ENCODE measurements at places on chromosomes 16 and 17.

GRCh38 chr17:63035271-63035670 is 69.2 kb downstream of the TANC2 start:
- DNase-seq, result no peak

DNA sequence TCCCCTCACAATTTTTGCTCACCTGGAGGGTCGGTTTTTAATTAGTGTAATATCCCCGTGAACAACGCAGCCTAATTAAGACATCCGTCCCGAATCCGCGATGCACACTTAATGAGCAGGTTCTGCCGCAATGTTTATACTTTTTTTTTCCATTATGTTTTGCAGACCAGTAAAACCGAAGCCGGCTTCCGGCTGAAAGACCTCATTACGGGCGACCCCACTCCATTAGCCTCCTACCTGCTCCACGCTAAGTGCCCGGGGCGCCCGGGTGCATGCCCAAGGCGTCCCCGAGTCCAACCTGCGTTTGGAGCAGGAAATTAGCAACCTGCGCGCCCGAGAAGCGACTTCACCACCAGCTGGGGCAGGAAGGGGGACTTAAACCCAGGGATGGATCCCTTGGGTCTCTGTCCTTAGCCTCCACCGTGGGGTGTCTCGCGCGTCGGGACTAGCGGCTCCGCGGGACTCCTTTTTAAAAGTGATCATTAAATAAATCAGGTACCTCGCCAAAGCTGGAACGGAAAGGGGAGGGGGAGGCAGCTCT is 1.7 kb downstream of the RBFOX3 start:
- DNase-seq, result no peak

GRCh38 chr17:62679866-62680377 is 52.5 kb downstream of the MRC2 start:
- DNase-seq, result no peak

- no peak for DNase-seq
Measured at GRCh38 chr17:1506649-1507267, 9.7 kb downstream of the INPP5K start.

GRCh38 chr17:62781356-62781755 is 26.8 kb downstream of the MARCHF10 start:
- no peak for DNase-seq

- no peak for DNase-seq
Measured at GRCh38 chr17:360092-360750, 7.6 kb upstream of the RPH3AL start.

DNA sequence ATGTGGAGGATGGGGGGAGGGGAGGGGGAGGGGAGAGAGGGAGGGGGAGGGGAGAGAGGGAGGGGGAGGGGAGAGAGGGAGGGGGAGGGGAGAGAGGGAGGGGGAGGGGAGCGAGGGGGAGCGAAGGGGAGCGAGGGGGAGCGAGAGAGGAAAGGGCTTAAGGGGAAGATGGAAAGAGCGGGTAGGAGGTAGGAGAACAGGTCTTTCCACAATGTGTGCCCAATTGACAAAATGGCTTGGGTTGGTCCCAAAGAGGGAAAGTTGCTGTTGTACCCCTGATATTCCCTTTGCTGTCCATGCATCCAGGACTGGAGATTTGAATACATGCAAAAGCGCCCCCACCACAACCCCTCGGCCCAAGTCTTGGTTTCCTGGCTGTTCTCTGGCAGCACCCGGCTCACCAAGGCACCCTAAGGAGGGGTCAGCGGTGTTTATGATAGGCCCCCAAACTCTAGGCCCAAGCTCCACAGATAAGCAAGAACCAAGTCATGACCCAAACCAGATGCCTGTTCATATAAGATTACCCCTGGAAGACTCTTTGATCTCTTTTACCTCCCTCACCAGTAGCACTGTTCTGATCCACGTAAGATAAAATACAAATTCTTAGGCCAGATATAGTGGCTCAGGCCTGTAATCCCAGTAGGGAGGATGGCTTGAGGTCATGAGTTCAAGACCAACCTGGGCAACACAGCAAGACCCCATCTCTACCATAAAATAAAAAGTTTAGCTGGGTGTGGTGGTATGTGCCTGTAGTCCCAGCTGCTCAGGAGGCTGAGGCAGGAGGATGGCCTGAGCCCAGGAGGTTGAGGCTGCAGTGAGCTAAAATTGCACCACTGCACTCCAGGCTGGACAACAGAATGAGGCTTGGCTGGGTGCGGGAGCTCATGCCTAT is 119.6 kb downstream of the ZFHX3 start:
- DNase-seq, result no peak

DNA sequence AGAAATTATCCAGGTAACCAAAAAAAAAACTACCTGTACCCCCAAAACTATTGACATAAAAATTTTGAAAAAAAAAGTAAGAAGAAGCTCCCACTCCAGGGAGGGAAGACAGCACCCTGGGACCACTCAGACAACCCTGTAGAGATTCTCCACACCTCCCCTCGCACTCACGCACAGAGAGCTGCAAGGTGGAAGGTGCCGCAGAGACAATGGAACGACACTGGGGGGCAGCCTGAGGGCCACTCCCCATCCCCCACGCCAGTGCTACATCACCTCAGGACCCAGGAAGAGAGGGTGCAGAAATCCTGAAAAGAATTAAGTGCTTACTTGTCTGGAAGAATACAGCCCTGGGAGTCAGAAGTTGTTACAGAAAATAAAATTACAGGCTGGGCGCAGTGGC is 5.2 kb upstream of the CD79B start:
- DNase-seq, result no peak

- no peak for DNase-seq
Measured at GRCh38 chr16:12195296-12195695, 218.8 kb downstream of the SNX29 start.

GRCh38 chr17:64025732-64026294 is 5.4 kb upstream of the ICAM2 start:
- DNase-seq, result peak; percentile 39

GRCh38 chr16:28604186-28604565 is 5.7 kb downstream of the SULT1A1 start:
- DNase-seq, result no peak

- DNase-seq, result no peak
Measured at GRCh38 chr17:20095336-20096080, 86.3 kb downstream of the SPECC1 start.

GRCh38 chr16:80477838-80478237 is 63.0 kb upstream of the DYNLRB2 start:
- DNase-seq, result no peak

GRCh38 chr16:24668481-24669061 is 60.9 kb upstream of the TNRC6A start:
- DNase-seq, result no peak

DNA sequence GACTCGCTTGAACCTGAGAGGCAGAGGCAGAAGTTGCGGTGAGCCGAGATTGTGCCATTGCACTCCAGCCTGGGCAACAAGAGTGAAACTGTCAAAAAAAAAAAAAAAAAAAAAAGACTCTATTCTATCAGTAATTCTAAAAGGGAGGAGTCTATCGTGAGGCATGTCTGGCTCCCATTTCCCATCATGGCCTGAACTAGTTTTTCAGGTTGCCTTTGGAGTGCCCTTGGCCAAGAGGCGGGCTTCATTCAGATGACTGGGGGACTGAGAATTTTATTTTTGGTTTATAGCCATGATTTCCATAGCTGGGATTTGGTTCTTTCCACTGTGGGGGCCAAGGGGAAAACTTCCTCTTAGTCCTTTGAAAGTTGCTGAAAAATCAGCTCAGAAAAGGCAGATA is 3.5 kb upstream of the SNX29 start:
- no peak for DNase-seq

- peak; percentile 8 for DNase-seq
Measured at GRCh38 chr17:2400474-2400866, 390 bp downstream of the MNT start.

DNA sequence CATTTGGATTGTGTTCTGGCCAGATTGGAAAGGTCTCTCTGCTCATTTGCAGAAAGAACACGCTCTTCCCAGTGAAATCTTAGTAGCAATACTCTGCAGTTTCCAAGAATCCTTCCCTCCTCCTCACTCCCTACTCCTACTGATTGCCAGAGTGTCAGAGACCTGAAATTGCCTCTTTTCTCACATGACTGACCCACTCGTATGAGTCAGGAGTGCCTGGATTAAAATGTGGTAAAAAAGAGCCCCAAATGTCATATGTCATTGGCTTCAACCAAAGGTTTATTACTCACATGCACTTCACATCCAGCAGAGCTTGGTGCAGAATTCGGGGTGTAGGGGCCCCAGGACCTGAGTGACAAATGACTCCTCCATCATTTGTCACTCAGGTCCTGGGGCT is 39.7 kb upstream of the IRX3 start:
- DNase-seq, result no peak

DNA sequence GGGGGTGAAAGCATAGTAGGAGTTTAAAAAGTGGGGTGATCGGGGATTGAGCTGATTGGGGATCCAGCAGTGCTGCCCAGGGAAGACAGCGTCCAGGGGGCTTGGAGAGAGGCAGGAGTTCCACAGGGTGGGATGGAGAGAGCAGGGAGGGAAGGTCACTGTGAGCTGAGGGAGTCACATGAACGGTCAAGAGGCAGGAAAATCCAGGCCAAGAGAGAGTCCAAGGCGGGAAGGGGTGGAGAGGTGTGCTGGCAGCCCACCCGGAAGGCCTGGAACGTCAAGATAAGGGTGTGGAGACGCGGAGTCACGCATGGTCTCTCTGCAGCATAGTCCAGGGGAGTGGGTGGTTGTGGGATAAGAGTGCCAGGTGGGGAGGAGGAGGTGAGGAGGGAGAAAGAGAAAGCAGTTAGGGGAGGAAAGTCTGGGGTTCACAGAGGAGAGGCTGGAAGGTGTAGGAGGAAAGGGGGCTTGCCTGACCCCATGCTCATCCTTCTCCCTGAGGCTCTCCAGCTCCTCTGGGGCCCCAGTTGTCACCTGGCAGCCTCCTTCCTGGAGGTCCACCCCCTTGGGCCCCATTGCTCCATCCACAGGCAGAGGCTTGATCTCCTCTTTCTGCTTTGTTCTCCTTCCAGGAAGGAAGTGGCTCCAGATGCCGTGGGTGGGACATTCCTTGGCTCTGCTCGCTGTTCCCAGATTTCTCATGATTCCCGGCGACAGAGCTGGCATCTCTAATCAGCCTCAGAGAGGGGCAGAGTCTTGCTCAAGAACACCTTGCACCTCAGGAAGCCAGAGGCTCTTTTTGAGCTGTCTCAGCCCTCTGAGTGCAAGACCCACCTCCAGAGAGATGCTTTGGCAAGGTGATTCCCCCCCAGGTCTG is 28.7 kb downstream of the CCR7 start:
- DNase-seq, result no peak

DNA sequence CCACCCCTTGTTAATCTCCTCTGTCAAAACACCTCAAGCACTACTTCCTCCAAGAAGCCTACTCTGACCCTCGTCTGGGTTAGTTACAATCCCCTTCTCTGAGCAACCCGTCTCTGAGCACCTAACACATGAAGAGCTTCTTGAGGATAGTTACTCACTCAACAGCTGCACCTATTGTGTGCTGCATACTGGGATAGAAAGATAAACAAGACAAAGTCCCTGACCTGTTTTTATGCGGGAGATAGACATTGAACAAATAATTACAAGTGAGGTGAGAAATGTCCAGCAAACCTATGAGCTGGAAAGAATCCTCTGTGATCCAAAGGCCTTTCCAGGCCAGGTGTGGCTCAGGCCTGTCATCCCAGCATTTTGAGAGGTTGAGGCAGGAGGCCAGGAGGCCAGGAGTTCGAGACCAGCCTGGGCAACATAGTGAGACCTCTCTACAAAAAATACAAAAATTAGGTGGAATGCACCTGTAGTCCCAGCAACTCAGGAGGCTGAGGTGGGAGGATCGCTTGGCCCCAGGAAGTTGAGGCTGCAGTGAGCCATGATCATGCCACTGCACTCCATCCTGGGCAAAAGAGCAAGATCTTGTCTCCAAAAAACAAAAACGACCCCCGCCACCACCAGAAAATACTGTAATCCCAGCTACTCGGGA is 5.5 kb upstream of the ZNF771 start:
- DNase-seq, result no peak

GRCh38 chr16:85275533-85276249 is 163.4 kb upstream of the CIBAR2 start:
- DNase-seq, result no peak

GRCh38 chr17:59811209-59811608 is 81.5 kb downstream of the TUBD1 start:
- no peak for DNase-seq

GRCh38 chr16:19502395-19503131 is 19.3 kb downstream of the GDE1 start:
- DNase-seq, result no peak

DNA sequence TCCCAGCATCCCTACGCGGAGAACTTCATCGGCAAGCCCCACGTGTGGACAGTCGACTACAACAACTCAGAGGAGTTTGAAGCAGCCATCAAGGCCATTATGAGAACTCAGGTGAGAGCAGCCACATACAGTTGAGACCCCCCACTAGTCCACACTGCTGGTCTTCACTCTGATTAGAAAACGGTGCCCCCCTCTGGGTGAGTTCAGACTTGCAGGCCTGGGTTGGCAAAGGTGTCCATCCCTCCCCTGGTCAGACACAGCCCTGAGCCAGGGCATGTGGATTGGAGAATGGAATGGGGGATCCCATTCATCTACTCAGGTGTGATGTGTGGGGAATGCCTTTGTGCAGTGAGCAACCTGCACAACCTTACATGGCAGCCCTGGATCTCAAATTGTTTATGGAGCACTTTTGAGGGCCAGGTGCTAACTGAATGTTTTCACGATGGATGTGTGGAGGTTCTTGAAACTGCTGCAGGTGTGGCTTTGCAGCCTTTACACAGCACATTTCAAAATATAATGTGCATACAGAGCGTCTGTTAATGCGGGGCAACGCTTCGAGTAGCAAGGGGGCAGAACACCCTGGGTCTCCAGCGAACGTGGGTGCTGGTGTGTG is 72.6 kb downstream of the MGAT5B start:
- no peak for DNase-seq

- no peak for DNase-seq
Measured at GRCh38 chr16:9092282-9092977, 986 bp downstream of the HAPSTR1 start.

DNA sequence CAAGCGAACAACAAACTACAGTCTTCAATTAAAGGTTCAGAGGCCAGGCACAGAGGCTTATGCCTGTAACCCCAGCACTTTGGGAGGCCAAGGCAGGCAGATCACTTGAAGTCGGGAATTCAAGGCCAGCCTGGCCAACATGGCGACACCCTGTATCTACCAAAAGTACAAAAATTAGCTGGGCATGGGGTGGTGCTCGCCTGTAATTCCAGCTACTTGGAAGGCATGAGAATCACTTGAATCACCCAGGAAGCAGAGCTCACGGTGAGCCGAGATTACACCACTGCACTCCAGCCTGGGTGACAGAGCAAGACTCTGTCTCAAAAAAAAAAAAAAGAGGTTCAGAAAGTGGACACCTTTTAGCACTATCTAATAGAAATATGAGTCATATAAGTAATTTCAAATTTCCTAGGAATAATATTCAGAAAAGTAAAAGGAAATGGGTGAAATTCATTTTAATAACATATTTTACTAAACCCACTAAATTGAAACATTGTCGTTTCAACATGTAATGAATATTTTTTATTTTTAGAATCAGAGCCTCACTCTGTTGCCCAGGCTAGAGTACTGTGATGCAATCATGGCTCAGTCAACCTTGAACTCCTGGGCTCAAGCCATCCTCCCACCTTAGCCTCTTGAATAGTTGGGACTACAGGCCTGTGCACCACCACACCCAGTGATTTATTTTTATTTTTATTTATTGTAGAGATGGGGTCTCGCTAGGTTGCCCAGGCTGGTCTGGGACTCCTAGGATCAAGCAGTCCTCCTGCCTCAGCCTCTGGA is 15.2 kb upstream of the MARCHF10 start:
- DNase-seq, result no peak
